ENCODE measurements at places on chromosomes 4 and X.

GRCh38 chr4:75142850-75143249 lies 209.9 kb downstream of the PARM1 start:
- no peak for DNase-seq

- no peak for DNase-seq
Measured at GRCh38 chr4:182085051-182085480, 158.1 kb upstream of the TENM3 start.

- DNase-seq, result no peak
Measured at GRCh38 chrX:2188840-2189239, 311.9 kb downstream of the DHRSX start.

DNA sequence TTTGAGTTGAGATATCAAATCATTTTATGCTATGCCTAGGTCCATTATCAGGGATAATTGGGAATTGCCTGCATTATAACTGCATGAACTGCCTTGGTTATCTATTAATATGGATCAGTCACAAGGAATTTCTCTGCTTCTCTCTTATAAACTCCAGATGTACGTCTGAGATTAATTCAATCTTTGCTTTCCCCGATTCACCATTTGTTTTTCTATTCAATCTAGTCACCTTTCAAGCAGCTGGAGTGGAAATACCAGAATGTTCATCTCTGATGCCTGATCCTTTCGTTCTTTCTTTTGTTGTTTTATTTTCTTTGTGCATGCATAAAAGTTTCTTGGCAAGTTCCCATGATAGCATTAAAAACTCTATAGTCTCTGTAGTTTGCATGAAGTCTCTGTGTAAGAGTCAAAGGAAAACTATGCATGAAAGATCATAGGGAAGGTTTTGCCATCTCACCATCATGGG lies 22.6 kb downstream of the SYNPO2 start:
- DNase-seq, result no peak

- peak; percentile 22 for DNase-seq
Measured at GRCh38 chrX:58025979-58026378, 115.7 kb upstream of the ZXDA start.

GRCh38 chr4:83603129-83603528 lies 67.2 kb downstream of the GPAT3 start:
- no peak for DNase-seq

DNA sequence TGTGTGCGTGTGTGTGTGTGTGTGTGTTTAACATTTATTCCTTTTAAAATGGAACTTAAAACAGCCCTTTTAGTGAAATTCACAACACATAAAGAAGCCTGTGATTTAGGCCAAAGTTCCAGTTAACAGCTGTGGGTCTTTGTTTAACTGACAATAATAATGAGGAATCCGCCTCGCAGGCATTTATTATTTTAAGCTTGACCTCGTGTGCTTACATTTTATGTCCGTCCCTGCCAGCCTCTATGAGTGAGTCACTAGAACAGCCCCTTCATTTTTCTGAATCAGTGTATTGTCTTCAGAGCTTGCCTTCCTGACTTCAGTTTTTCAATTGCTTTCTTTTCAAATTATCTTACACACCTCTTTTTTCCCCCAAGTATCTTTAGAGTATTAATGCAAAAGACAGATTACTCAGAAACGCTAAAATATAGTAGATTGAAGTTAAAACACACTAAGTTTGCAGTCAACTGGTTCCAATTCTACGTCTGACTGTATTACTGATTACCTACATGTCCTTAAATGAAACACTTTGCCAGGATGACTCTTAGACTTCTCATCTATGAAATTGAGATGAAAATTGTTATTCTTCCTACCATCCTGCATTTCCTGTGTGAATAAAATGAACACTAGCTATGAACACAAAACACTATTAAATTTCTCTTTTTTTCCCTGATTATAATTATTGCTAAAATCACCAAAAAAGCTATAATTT lies 319.6 kb upstream of the HS3ST1 start:
- DNase-seq, result no peak

DNA sequence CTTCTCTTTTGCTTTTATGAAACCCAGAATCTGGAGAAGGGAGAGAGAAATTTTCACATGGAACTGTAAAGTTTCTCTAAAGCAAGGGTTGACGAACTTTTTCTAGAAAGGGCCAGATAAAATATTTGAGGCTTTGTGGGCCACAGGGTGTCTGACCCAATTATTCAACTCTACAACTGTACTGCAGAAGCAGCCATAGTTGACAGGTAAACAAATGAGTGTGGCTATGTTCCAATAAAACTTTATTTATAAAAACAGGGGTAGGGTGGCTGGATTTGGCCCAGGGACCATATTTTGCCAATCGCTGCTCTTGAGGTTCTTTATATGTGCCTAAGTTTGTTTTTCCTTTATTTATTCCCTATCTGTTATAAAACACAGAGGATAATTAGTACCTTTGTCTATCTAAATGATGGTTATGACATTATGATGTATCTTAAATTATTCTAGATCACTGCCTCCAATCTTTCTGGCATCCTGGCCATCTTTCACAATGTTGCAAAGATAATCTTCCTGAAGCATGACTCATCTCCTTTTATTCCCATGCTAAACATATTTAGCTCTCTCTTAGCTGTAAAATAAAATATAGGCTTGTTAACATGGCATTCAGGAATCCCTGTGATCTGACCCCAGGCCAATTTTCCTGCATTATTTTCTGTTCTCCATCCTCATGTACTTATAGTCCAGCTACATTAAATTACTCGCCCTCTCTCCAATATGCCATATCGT lies 106.8 kb upstream of the CBLL2 start:
- DNase-seq, result no peak

- DNase-seq, result no peak
Measured at GRCh38 chr4:87982036-87982435, 6.5 kb downstream of the SPP1 start.

- DNase-seq, result no peak
Measured at GRCh38 chrX:41388543-41388942, 54.6 kb downstream of the DDX3X start.

- DNase-seq, result no peak
Measured at GRCh38 chr4:6420036-6420435, 52.4 kb downstream of the PPP2R2C start.

DNA sequence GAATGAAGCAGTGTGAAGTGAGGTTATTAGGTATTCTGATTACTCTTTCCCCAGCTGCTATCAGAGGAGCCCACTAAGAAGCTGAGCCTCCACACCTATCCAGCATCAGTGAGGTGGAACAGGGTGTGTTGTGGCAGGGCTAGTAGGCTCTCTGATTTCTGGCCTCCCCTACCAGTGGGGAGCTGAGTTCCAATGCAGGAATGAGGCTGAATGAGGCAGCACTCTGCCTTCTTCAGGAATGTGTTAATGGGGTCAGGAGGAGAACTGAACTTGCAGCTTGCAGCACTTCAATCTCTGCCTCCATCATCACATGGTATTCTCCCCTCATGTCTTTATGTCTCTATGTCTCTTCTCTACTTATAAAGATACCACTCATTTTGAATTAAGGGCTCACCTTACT lies 26.9 kb downstream of the SOX3 start:
- DNase-seq, result no peak

DNA sequence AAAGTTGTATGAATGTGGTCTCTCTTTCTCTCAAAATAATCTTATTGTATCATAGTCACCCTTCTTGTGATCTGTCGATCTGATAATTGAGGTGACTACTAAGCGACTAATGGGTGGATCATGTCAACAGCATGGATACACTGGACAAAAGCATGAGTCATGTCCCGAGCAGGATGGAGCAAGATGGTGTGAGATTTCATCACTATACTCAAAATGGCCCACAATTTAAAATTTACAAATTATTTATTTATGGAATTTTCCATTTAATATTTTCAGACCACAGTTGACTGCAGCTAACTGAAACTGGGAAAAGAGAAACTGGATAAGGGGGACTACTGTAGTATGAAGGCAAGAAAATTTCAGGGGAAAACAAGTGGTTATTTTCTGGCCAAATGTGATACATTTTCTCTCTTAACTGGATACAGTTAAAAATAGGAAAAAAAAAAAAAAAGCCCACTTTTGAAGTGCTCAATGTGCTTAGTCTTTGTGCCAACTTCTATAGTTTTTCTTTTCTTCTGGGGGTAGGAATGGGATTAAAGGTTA lies 25.3 kb downstream of the FAM241A start:
- DNase-seq, result no peak

DNA sequence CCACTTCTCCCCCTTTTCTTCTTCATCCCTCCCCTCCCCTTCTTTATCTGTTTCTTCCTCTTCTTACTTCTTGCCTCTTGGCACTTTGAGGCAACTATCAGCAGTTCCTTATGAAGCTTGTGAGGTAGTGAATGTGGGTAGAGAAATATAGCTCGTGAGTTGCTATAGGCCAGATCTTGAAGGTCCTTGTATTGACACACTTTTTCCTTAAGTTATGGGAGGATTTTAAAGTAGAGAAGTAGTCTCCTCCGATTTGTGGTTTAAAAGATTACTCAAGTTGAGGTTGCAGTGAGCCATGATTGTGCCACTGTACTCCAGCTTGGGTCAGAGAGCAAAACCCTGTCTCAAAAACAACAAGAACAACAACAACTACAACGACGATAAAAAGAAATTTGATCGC lies 3.4 kb upstream of the RRAGB start:
- DNase-seq, result no peak

DNA sequence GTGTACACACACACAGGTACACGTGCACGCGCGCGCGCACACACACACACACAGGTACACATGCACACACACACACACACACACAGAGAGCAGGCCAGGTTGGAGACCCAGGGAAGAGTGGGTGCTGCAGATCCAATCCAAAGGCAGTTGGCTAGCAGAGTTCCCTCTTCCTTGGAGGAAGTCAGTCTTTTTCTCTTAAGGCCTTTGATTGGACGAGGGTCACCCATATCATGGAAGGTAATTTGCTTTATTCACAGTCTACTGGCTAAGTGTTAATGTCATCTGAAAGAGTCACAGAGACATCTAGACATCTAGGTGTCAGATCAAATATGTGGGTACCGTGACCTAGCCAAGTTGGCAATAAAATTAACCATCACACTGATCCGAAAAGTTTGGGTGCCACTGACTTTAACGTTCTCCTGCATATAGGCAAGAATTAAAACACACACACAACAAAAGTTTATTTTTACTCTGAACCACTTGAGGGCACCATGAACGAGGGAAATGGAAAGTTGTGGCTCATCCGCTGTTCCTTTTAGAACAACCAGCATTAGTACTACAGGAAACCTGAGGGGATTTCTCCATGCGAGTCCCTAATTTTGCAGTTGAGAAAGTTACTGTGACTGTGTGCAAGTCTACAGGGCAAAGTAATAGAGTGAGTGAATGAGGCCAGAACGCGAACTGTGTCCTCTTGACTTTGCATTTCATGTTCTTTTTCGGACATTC lies 66.0 kb upstream of the STOX2 start:
- DNase-seq, result no peak

DNA sequence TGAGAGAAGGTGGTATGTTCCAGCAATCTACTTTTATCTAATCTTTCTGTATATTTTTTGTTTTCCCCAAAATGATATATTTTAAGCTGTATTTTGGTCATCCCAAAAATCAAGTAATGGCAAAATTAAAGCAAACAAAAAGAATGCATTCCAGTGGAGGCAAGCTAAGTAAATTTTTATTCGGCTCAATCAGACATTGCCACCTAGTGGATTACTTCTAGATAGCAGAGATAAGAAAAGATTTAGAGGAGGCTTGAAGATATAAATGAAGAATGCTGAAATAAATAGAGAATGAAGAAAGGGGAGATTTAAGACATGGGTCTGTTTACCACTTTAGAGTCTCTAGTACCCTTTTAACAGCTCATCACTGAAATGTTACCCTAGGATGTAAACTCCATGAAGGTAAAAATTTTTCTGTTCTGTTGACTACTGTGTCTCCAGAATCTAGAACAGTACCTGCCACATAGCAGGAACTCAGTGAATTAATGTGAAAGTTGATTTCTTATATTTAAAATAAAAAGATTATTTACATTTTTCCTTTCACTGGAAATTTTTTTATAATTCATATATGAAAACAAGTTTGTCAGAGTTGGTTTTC lies 110.9 kb upstream of the ANK2 start:
- DNase-seq, result no peak

GRCh38 chrX:11103006-11103405 lies 8.1 kb upstream of the HCCS start:
- DNase-seq, result no peak

GRCh38 chr4:111662496-111662895 lies 482.8 kb upstream of the FAM241A start:
- no peak for DNase-seq

DNA sequence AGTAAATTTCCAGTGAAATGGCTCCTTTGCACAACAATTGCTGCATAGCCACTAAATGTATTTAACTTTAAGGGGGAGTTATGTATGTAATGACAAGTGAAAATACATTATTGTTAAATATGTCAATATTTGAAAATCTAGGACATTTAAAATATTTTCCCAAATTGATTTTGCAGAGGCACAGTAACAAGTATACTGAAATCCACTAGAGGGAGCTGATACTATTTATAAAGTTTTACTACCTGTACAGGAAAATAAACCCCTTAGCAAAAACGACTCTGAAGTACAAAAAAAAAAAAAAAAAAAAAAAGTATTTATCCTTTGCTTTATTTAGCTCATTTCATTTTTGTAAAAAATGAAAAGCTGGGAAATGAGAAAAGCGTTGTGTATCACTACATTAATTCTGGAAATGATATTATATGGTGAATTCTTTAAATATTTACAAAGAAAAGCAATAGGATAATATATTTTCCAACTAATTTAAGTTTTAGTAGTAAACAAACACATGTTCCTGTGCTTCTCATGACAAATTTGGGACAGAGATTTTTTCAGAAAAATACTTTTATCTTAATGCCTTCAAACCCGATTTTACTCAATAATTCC lies 727.7 kb downstream of the DMD start:
- no peak for DNase-seq

- no peak for DNase-seq
Measured at GRCh38 chr4:38872620-38873019, 5.0 kb downstream of the FAM114A1 start.

DNA sequence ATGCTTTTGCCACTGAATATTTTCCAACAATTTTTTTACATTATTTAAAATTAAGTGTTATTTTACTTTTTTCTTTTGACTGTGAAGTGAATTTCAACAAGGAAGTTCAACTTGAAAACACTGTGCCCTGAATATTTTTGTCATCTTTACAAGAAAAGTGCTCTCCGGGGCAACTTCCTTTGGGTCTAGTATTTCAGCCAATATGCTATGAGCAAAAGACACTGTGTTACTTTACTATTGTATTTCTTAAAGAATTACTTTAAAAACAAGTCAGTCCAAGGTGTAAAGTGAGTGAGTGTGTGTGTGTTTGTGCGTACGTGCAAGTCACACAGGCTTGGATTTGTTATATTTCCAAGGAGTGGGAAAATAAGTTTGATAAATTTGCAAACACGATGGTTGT lies 7.6 kb upstream of the USP53 start:
- DNase-seq, result no peak

DNA sequence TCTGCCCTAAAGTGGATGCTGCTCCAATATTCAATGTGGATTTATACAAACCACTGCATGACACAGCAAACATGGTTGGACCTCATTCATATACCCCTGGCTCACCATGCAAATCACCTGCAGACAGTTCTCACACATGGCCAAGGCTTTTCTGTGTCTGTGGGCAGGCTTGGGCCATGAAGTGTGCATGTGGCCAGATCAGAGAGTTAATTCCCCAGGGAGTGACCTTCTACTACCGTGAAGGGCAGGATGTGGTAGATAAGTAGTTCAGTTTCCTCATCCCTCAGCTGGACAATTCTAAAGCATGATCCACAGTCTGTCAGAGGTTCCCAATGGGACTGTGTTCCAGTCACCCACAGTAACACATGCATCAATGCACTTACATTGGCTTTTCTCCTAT lies 24.6 kb upstream of the BCLAF3 start:
- DNase-seq, result no peak

Measured in activated CD8-positive, alpha-beta memory T cell treated with anti-CD3 and anti-CD28 coated beads, Interleukin-2, amount 50 U/mL, for 4 hours (primary cell).